Putamen (tissue), 1 donor: ENCODE measurements at places on chromosomes 6 and 20.
A peak's percentile ranks its signal among the peaks of the same experiment; 100 is the strongest.

- no peak for DNase-seq
Measured at GRCh38 chr20:38275815-38276550, 15.4 kb upstream of the KIAA1755 start.

GRCh38 chr20:61065853-61066252 lies 186.2 kb upstream of the CDH4 start:
- DNase-seq: no peak

DNA sequence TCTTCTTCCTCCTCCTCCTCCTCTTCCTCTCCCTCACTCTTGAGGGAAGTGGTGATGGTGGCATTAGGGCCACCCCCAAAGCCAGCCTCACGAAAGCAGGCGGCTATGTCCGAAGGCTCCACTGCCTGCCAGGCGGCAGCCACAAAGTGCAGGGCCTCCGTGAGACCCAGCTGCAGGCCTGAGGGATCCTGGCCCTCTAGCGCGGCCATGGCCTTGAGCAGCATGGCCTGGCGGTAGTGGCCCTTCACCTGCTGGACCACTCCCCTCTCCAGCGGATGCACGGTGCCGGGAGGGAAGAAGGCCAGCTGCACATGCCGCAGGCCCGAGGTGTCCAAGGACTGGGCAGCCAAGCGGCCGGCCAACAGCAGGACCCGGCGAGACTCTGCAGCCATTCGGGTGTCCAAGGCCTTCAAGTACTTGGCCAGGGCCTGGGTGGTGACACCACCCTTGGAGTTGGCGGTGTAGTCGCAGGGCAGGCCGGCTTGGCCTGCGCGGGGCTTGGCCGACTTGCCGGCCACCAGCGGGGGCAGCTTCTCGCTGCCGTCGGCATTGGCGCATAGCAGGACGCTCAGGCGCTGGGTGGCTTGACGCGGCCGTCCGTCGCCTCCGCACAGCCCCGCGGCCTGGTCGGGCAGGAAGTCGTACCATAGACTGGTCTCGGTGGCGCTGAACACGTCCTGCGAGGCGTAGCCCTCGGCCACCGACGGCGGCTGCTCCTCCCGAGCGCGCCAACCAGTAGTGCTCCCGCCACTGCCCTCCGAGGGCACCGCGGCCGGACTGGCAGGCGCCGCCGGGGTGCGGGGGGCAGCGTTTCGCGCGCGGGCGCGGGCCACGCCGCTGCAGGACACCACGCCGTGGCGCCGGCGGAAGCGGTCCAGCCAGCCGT lies 1.1 kb downstream of the CENPB start:
- no peak for DNase-seq

DNA sequence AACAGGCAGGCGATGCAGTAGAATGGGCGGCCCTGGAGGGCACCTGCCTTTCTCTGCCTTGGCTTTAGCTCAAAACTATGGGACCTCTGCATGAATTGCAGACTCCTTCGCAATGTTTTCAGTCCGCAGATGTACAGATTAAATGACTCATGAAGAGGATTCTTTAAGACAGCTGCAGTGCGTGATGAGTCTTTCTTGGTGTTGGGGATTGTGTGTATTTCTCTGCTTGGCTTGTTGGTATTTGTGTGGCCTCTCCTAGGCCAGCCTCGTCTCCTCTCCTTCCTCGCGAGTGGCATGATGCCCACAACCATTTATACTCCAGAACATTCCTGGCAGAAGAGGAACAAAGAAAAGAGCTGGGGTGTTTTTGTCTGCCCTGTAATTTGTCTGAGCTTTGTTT lies 110.6 kb downstream of the SYNDIG1 start:
- no peak for DNase-seq

- DNase-seq: peak; percentile 77
Measured at GRCh38 chr6:82783587-82784236, 281.9 kb downstream of the UBE3D start.

- no peak for DNase-seq
Measured at GRCh38 chr6:10542213-10542612, 21.1 kb downstream of the GCNT2 start.

GRCh38 chr6:41654698-41655151 lies 16.5 kb downstream of the MDFI start:
- no peak for DNase-seq

DNA sequence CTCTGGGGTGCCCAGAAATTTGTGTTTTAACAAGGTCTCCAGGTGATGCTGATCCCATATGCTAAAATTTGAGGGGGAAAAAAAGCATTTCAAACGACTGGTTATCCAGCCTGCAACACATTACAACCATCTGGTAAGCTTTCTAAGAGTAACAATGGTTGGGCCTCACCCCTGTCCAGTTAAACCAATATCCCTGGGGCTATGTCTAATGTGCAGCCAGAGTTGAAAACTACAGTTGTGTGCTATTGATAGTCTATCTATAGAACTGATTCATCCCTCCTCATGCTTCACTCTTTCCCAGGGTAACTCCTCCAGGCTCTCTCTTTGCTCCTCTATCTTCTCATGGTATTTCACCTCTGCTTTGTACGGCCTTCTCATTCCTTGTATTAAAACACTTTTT lies 458.3 kb downstream of the MMUT start:
- no peak for DNase-seq

GRCh38 chr6:86016077-86016476 lies 373.4 kb upstream of the SYNCRIP start:
- DNase-seq: no peak

- DNase-seq: peak; percentile 35
Measured at GRCh38 chr6:140475086-140475485, 1100.6 kb upstream of the CITED2 start.

DNA sequence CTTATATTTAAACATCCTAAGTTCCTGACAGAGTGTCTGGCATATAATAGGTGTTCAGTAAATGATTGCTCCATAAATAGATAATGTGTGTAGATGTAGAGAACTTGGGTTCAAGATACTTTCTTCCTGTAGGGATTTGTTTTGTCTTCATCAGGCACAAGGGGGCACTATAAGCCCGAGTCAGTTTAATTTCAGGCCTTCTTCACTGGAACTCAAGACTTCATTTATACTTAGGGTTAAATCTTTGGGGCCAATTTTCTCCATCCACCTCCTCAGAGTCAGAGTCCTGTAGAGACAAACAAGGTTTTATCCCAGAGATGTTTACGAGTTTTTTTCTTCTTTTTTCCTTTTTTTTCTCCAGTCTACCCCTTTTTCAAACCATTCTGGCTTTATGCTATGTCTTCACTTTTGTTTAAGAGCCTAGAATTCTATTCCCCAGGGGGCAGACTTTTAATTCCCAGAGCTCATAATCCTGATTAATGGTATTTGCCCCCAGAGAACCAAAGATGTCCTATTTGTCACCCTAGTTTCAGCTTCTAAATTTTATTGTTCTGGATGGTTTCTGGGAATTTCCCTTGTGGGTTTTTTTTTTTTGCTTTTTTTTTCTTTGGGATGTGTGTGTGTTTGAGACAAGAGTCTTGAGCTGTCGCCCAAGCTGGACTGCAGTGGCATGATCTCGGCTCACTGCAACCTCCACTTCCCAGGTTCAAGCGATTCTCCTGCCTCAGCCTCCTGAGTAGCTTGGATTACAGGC lies 88.4 kb downstream of the HFE start:
- no peak for DNase-seq
